Kidney tubule cell (primary cell): ENCODE measurements at places on chromosomes 11 and 22.

DNA sequence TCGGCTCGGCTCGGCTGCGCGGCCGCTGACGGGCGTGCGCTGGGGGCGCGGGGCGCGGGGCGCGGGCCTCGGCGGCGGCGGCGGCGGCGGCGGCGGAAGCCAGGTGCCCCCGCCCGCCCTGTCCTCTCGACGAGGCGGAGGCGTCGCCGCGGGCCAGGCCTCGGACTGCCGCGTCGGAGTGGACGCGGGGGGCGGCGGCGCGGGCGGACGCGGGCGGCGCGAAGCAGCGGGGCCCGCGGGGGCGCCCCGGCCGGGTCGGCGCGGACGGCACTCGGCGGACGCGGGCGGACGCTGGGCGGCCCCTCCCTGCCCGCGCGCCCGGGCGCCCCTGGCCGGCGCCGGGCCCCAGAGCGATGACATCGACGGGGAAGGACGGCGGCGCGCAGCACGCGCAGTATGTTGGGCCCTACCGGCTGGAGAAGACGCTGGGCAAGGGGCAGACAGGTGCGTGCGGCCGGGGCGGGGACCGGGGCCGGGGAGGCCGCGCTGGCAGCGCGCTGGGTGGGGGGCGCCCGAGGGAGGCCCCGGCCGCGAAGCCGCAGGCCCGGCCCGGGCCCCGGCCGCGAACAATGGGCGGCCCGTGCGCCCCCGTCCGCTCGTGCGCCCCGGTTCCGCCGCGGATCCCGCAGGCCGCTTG lies at the start of gene BRSK2:
Gene BRSK2 (plus strand): TSS at position 3 of the 637 bp plus-strand sequence. CDS start 351 bp downstream, at position 354.
- DNase-seq = no peak

DNA sequence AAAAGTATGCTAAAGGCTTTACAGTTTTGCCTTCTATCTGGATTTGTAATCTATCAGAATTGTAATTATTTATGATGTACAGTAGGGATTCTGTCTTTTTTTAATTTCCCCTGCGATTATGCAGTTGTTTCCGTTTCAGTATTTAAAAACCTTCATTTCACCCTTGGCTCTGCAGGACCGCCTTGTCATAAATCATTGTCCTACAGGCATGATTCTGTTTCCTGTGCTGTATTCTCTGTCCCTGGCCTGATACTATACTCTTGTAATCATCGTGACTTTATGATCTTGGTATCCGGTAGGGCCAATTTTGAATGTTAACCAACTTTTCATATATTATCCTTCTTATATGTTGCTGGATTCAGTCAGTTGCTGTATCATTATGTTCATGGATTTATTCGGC lies 151.7 kb downstream of the ATXN10 start:
- DNase-seq = no peak

GRCh38 chr11:59079086-59079485 lies 7.0 kb upstream of the GLYATL1B start:
- DNase-seq = no peak

DNA sequence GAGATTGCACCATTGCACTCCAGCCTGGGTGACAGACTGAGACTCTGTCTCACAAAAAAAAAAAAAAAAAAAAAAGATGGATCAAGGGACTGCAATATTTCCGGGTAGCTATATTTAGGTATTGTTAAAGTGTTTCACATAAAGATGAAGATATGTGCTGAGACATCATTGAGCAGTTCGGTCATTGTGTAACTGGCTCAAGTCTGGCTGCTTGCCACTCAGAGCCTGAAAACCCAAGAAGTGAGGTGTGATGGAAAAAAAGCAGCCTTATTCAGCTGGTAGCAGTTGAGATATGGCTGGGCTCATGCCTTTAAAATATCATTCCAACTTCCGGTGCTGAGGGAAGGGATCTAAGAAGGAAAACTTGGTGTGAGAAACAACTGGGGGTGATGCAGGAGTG lies 46.9 kb downstream of the LUZP2 start:
- DNase-seq = peak; percentile 1

DNA sequence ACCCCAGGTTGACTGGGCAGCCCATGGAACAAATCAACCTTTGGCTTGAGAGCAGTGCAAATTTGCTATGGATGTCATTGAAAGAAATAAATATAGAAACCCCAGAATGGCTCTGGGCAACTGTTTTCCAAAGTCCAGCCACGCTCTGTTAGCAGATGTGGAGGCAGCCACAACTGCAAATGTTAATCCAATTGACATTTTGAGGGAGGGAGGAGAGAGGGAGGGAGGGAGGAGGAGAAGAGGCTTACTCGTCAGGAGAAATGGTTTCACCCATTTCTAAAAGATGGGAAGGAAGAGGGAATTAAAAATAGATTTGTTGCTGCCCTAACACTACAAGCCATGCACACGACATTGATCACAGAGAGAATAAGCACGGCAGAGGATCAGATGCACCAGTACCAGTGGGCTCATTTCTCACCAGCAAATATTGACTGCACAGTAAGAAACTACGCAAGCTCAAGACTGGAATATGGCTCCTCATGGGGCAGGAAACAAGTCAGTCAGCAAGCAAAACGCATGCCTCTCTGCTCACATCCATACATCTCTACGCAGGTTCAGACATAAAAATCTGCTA lies 229.1 kb downstream of the LARGE1 start:
- DNase-seq = no peak

GRCh38 chr22:48535868-48536540 lies 1291.7 kb downstream of the BRD1 start:
- DNase-seq = no peak
